ENCODE measurements at places on chromosomes 11 and 22.

DNA sequence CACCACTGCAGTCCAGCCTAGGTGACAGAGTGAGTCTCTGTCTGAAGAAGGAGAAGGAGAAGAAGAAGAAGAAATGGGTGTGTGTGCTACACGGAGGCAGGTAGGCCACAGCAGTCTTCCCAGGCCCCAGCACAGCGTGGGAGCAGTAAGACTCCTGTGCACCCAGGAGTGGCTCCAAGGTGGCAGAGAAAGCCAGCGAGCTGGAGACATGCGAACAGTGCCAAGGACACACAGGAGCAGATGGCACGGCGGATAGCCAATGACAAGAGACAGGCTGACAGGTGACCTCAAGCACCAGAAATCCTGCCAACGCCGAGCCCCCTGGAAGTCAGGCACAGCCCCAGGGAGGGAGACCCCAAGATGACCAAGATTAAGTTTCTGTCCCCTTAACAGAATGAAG, 9.0 kb upstream of the SCGB1A1 start:
- DNase-seq: no peak

DNA sequence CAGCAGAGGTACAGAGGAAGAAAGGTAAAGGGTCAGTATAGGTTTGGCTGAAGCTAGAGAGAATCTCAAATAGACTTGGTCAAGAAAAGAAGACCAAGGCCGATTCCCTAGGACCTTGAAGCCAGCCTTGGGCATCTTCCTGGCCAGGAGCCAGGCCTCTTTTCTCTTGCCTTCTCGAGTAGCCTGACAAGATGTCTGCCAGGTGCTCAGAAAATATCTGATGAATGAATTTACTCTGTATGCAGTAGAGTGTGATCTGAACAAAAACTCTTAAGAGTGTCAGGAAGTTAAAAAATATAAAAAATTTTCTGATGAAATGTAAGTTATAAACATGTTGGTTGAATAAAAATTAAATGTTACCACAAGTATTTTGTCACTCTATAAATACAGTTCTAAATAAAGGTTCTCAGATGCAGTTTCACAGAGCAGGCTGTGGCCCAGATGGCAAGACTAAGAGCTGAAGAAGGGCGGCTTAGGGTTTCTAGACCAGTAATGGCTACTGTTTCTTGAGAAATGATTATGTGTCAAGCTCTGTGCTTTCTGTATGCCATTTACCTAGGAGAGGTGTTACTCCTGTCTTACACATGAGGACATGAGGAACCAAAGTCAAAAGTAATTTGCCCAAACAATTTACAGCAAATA, 98.1 kb downstream of the ATXN10 start:
- DNase-seq: peak; percentile 45

DNA sequence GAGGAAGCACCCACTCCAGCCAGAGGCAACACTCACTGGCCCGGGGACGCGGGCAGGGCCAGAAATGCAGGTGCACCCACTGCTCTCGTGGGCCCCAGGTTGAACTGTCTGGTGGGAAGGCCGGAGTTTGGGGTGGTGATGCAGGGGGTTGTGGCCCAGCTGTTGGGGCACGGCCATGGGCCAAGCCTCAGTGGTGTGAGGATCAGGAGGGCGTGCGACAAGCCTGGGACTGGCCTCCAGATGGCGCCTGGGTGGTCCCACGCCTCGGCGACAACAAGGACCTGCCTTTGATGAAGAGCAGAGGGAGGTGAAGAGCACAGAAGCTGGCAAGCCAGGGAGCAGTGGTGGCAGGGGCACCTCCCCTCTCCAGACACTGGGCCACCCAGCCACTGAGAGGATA, 240.8 kb downstream of the BRD1 start:
- no peak for DNase-seq

- no peak for DNase-seq
Measured at GRCh38 chr11:125679397-125679796, 1.2 kb downstream of the ACRV1 start.

GRCh38 chr11:104645261-104646222, 252.7 kb downstream of the CASP12 start:
- no peak for DNase-seq

DNA sequence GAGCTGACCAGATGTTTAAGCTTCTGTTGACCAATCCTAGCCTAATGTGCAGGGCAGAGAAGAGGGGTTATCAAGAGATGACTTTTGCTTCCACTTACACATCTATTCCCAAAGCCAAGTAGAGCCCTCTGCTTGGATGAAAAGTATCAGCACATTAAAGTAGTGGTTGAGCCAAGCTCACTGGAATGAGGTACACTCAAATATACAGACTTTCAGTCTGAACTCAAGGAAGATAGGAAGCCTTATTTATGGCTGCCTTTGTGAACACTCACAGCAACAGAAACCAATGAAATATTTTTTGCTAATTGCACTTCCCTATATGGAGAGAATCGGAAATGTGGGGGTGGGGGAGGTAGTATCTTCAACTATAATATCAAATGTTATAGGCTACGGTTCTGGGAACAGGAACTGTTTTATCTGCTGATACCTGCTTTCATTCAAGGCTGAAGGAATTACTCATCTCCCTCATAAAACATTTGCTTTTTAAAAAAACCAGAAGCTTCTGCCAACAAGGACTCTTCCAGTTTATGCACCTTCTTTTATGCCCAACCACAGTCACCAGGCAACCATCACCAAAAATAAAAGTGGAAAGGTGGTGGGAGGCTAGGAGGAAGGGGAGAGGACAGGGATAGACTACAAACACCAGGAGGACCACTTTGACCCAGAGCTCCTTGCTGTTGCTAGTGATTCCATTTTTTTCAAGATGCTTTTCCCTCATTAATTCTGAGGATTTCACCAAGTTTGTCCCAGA, 91.2 kb downstream of the CLPB start:
- no peak for DNase-seq

GRCh38 chr22:32421484-32421883, 9.4 kb upstream of the RTCB start:
- DNase-seq: no peak

- no peak for DNase-seq
Measured at GRCh38 chr11:72179049-72179803, 12.7 kb upstream of the FOLR1 start.

DNA sequence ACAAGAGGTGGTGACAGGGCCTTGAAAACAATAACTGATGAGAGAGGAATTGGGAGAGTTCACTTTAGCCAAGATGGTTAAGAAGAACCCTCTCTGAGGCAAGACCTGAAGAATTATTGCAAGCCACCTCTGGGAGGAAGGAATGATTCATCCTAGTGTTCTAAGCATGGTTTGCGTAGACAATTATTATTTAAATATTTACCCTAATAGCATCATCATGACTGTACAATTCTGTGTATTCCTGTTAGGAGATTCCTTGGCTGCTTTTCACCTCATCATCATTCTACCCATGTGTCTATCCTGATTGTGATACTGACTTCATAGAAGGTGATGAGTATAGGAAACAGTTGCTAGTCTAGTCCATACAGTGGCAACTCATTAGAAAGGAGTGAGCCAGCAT, 264.4 kb downstream of the DDX10 start:
- DNase-seq: peak; percentile 93

GRCh38 chr11:32893343-32894148, 935 bp downstream of the QSER1 start:
- peak; percentile 7 for DNase-seq

DNA sequence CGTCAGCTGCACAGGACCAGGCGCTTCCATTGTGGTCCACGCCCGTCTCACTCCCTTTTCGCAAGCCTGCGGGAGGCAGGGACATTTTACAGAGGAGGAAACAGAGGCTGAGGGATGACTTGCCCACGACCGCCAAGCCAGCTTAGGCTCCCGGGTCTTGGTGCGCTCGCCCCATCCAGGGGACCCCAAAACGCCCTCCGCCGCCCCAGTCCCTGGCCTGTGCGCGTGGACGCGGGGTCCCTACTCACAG, 300 bp downstream of the WNT11 start:
- DNase-seq: no peak

GRCh38 chr11:117407016-117407415, 79.4 kb downstream of the CEP164 start:
- DNase-seq: no peak

DNA sequence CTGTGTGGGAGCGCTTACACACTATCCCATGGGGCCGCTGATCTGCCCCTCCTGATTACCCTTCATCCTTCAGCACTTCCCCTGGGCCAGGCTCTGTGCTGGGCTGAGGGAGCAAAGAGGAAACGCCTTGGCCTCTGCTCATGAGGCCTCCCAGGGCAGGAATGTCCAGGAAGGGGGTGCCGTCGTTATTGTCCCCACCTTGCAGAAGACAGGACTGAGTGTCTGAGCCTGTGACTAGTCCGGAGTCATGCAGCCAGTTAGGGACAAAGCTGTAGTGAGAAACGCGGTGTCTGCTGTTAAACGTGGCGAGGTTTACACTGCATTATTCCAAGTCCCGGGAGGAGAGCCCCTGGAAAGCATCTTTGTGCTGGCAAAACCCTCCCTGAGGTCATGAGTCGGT, 160.0 kb downstream of the TRIM29 start:
- no peak for DNase-seq

DNA sequence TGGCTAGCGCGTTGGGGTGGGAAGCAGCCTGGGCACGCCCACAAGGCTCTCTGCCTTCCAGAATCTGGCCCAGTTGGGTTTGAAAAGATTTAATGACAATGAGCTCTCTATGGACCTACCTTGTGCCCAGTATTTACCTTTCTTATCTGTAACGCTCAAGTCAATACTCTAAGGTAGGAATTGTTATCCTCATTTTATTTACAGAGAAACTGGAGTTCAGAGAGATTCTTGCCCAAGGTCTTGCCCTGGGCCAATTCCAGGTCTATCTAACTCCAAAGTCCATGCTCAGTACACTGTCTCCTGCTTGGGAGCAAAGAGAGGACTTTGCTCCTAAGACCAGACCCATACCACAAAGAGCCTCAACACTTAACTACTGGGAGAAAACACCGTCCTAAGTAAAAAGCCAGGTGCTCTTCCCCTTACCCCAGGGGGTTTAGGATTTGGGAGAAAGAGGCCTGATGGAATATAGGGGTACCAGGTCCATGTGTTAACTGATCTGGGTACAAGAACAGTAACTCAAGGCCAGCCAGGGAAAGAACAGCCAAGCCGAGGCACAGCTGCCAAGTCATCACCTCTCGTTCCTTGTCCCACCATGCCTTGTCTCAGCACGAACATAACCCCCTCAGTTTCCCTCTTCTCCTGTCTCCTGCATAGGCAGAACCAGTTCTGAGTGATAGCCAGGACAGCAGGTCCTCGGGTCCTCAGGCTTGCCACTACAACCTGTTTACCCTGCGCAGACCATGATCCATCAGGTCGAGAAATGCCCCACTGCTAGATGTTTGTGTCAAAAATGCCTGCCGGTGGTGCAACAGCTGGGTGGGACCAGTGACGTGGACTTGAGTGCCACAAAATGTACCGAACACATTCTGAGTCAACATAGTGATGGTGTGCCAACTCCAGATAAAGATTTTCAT, 14.6 kb downstream of the APOA4 start:
- peak; percentile 83 for DNase-seq

GRCh38 chr11:77039491-77040400, 5.5 kb downstream of the B3GNT6 start:
- DNase-seq: peak; percentile 30

GRCh38 chr11:18986744-18987143, 47.5 kb upstream of the MRGPRX1 start:
- DNase-seq: no peak

DNA sequence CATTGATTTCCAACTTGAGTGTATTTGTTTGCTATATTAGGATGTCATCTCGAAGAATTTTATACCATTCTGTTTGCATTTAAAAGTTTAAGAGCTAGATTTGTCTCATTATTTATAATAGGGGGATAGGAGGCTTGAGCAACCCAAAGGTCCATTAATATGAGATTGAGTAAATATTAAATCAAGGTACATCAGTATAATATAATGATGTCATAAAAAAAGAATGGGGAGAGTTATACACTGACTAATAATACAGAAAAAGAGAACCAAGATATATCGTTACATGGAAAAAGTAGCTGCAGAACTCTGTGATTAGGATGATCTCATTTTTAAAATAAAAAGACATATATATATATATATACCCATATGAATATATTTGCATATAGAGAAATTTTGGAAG, 19.4 kb downstream of the SPA17 start:
- no peak for DNase-seq

GRCh38 chr22:37275134-37275533, 7.2 kb upstream of the CYTH4 start:
- DNase-seq: no peak

GRCh38 chr11:95512682-95513081, 276.9 kb downstream of the FAM76B start:
- peak; percentile 97 for DNase-seq

DNA sequence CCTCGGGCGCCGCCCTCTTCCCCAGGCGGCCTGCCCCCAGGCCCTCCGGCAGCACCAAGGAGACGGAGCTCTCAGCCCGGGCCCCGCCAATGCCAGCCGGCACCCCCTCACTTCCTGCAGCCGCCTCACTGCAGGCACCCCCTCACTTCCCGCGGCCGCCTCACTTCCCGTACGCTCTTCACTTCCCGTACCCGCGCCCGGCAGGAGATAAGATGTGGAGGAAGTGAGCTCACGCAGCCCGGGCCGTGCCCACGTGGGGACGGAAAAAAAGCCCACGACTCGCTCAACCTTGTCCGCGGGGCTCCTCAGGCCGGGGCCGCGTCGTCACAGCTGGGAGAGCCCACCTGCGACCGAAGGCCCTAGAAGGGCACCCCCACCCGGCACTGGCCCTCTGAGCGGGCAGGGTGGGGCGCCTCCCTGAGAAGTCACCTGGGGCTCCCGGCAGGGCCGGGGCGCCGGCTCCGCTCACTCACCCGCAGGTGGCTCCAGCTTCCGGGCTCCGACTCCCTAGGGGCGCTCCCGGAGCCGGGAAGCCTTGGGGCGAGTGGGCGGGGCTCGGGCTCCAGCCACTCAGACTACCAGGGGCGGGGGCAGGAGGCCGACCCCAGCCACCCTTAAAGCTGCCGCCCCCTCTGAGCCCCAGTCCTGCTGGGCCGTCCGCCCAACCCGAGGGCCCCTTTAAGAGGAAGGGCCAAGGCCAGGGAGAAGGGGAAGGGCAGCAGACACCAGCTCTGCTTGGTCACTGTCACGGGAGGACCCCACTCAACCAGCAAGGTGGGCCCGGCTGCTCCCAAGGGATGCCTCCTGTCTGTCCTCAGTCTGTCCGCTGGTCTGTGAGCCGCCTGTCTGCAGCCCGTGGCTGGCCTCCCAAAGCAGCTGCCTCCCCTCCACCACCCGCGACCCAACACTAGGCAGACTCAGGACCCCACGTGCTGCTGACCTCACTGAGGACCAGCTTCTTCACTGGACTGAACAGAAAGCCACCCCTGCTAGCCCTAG, 31.4 kb downstream of the PISD start:
- DNase-seq: peak; percentile 84
